ENCODE measurements at places on chromosomes 13 and 19. TPM values are rescaled to one million over a fixed set of nuclear protein-coding genes. Genes with fewer than 3 reads are reported as not detected.

The NKPD1 gene
- total RNA-seq = not detected

The NXNL1 gene
- not detected for total RNA-seq

The NCR1 gene
- not detected for total RNA-seq

The LCP1 gene
- total RNA-seq = 1.4 TPM

The SGCG gene
- total RNA-seq = not detected

The UGGT2 gene
- 21.4 TPM for total RNA-seq

The ZNF534 gene
- 0.06 TPM for total RNA-seq

The SIGLECL1 gene
- not detected for total RNA-seq

The ARL11 gene
- not detected for total RNA-seq

The SNAPC2 gene
- 30.2 TPM for total RNA-seq

The DCT gene
- not detected for total RNA-seq

The PRSS57 gene
- not detected for total RNA-seq

The ZFP14 gene
- 1.5 TPM for total RNA-seq

The ASF1B gene
- total RNA-seq = 3.7 TPM

The SIGLEC9 gene
- not detected for total RNA-seq

The RNF225 gene
- total RNA-seq = not detected

The ZNF208 gene
- total RNA-seq = 2.1 TPM

The CYP4F3 gene
- not detected for total RNA-seq

The PSG1 gene
- not detected for total RNA-seq

The COL5A3 gene
- total RNA-seq = 52.1 TPM

The FCHO1 gene
- 0.68 TPM for total RNA-seq

The ZNF439 gene
- 2.2 TPM for total RNA-seq

The ZNF229 gene
- total RNA-seq = 11.9 TPM

The C1QTNF9 gene
- total RNA-seq = not detected

The ZNF136 gene
- total RNA-seq = 5.5 TPM

The CRX gene
- total RNA-seq = not detected

The NECTIN2 gene
- 70.1 TPM for total RNA-seq

The CYP2S1 gene
- not detected for total RNA-seq

The ZNF431 gene
- total RNA-seq = 5.6 TPM

The CEACAM8 gene
- total RNA-seq = not detected

The PRTN3 gene
- total RNA-seq = not detected

The IZUMO2 gene
- not detected for total RNA-seq

The ARHGEF1 gene
- total RNA-seq = 50.6 TPM

The ZSCAN22 gene
- total RNA-seq = 2.4 TPM

The IFNL1 gene
- not detected for total RNA-seq

The CLEC11A gene
- total RNA-seq = 288 TPM

The PLPP2 gene
- 8.0 TPM for total RNA-seq

The TOMM40 gene
- total RNA-seq = 47.5 TPM

The FGF22 gene
- not detected for total RNA-seq

The KCNRG gene
- 3.0 TPM for total RNA-seq

The IGFLR1 gene
- 9.8 TPM for total RNA-seq

The DPF1 gene
- not detected for total RNA-seq

The LPAR6 gene
- 10.0 TPM for total RNA-seq

The POLR2E gene
- total RNA-seq = 191 TPM

The ZNF429 gene
- 7.1 TPM for total RNA-seq

The ZNF134 gene
- 34.6 TPM for total RNA-seq

The KLK15 gene
- total RNA-seq = not detected

The ZNF837 gene
- total RNA-seq = 4.8 TPM

The SIRT2 gene
- 50.6 TPM for total RNA-seq

The CTXN1 gene
- total RNA-seq = 2.4 TPM

The ZNF99 gene
- not detected for total RNA-seq

The PEAK3 gene
- total RNA-seq = not detected

The VSTM1 gene
- total RNA-seq = not detected

The SWSAP1 gene
- 1.2 TPM for total RNA-seq

The MEF2B gene
- not detected for total RNA-seq

The B3GLCT gene
- total RNA-seq = 3.4 TPM

The NUFIP1 gene
- total RNA-seq = 3.3 TPM

Measured in cardiac ventricle fibroblast (primary cell).